B cell (primary cell): ENCODE measurements at places on chromosomes 5 and 9. TPM values are rescaled to one million over a fixed set of nuclear protein-coding genes. Genes with fewer than 3 reads are reported as not detected.
A peak's percentile ranks its signal among the peaks of the same experiment; 100 is the strongest.

Gene NMUR2
- not detected in 2 replicates for total RNA-seq

Gene SARDH
- 0.07 and 0.32 TPM in 2 replicates for total RNA-seq

Gene NUTM2G
- not detected in 2 replicates for total RNA-seq

Gene CNTNAP3
- 0.58 and 0.94 TPM in 2 replicates for total RNA-seq

Gene PLCXD3
- not detected in 2 replicates for total RNA-seq

Gene ITK
- total RNA-seq, result 1.1 and 1.6 TPM in 2 replicates

Gene CYLC2
- total RNA-seq, result not detected in 2 replicates

Gene FAM81B
- total RNA-seq, result not detected in 2 replicates

DNA sequence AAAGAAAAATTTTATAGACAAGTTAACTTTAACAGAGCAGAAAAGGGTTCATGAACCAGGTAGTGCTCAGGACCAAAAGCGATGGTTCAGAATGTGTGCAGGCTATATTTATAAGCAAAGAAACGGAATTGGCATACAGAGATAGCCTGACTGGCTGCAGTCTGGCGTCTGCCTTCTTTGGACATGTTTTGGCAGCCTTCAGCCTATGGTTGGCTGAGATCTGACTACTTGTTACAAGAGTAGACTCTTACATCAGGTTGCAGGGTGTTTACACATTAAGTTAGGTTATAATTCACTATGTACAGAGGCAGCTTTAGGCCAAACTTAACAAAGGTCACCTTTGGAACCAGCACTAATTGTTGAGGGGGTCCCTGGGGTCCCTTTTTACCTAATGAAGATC lies 7.0 kb downstream of the NOP16 start:
- H3K4me3 ChIP-seq, result no peak overlapping the region
- H3K27me3 ChIP-seq, result no peaks in the 10 kb centered on the region
- H3K4me1 ChIP-seq, result peaks cover 8% of the 10 kb centered on the region
- no peak overlapping the region for H3K27ac ChIP-seq
- H3K36me3 ChIP-seq, result peaks cover 5% of the 10 kb centered on the region
- DNase-seq, result no peak

DNA sequence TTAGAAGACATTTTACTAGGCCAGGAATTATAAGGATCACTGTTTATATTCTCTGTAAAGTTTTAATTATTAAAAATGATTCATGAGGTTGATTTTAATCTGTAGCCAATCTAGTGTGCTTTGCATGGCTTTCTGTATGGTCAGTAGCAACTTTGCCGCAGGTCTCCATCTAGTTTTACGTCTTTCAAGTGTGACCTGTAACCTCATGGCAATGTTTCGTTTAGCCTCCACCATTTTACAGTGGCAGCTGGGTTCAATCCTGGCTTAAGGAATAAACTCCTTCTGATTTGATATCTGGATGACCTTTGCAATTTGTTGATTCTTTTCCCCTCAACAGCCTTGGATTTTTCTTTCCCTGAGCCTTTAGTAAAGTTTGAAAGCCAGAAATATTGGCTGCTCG lies 434.5 kb upstream of the CDH9 start:
- no peaks in the 10 kb centered on the region for H3K4me1 ChIP-seq
- no peaks in the 10 kb centered on the region for H3K27me3 ChIP-seq
- no peak overlapping the region for H3K27ac ChIP-seq

DNA sequence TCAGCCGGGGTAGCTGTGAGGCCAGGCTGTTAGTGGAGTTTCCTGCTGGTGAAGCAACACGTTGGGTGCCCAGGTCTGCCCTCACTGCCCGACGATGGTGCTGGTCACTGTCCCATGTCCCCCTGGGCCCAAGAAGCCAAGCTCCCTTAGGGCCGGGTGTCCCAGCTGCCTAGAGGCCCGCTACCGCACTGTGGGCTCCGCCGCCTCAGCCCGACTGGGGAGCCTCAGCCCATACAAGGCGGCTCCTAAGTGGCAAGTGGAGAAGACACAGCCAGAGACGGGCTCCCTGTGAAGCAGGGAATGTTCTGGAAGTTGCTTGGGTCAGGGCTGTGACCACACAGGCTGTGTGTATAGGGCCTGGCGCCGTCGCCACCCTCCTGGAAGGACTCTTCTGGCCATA lies 96.9 kb downstream of the RXRA start:
- DNase-seq, result no peak
- no peaks in the 10 kb centered on the region for H3K27me3 ChIP-seq
- H3K4me3 ChIP-seq, result no peak overlapping the region
- no peaks in the 10 kb centered on the region for H3K4me1 ChIP-seq

- H3K4me3 ChIP-seq, result peak overlapping the region; percentile 39
- no peaks in the 10 kb centered on the region for H3K27me3 ChIP-seq
- no peaks in the 10 kb centered on the region for H3K36me3 ChIP-seq
- H3K4me1 ChIP-seq, result peaks cover 38% of the 10 kb centered on the region
- no peak for DNase-seq
Measured at GRCh38 chr9:127801955-127802575, 617 bp upstream of the FPGS start.

DNA sequence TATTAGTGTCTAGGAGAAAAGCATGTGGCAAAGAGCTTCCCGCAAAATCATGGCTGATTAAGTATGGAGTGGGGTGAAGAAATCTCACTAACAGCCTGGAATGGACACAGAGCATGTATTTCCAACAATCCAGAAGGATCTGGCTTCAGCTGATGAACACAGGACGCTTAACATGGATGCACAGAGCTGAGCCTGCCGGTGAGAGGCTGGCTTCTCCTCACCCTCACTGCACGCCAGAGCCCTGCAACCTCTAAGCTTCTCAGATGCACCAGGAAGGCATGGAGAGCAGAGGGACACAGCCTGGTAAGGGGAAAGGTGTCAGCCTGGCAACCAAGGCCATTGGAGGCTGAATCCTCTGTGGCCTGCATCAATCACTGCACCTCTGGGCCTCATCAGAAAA lies 298.5 kb downstream of the TRIM32 start:
- H3K27me3 ChIP-seq, result no peaks in the 10 kb centered on the region
- H3K27ac ChIP-seq, result no peak overlapping the region
- no peaks in the 10 kb centered on the region for H3K36me3 ChIP-seq
- no peak for DNase-seq
- H3K4me1 ChIP-seq, result no peaks in the 10 kb centered on the region

DNA sequence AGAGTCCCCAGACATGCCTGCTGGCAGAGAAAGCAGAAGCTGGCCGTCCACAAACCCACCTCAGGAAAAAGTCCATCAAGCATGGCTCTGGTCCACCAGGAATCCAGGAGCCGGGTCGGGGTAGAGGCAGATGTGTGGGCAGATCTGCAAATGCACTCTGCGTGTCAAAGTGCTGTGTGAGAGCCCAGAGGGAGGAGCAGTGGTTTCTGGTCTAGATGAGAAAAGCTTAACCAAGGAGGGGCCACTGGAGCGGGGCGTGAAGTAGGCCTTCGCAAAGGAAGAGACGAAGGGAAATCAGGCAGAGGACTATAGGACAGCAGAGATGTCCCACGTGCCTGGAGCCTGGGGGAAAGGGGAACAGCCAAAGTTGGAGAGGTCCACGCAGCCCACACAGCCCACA lies 40.0 kb downstream of the TTLL11 start:
- no peaks in the 10 kb centered on the region for H3K4me1 ChIP-seq
- H3K36me3 ChIP-seq, result no peaks in the 10 kb centered on the region
- H3K27ac ChIP-seq, result no peak overlapping the region
- DNase-seq, result no peak

- H3K36me3 ChIP-seq, result no peaks in the 10 kb centered on the region
- DNase-seq, result no peak
- no peaks in the 10 kb centered on the region for H3K27me3 ChIP-seq
- H3K27ac ChIP-seq, result no peak overlapping the region
- H3K4me1 ChIP-seq, result no peaks in the 10 kb centered on the region
- no peak overlapping the region for H3K4me3 ChIP-seq
Measured at GRCh38 chr9:2634153-2634552, 12.6 kb downstream of the VLDLR start.

DNA sequence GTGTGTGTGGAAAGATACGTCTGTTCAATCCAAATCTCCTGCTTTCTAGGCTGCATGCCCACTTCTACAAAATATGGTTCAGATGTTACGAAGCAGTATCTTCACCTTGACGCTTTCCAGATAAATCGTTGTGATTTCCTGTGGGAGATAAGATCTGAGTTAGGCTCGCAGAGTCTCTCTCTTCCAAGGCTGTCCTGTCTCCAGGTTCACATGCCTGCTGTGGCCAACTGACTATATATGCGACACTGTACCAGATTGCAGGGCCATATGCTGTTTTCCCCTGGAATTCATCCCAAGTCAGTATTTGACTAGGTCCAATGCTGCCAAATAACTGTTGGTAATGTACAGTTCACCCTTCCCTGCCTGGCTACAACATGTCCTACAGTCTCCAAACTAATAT lies 47.9 kb downstream of the TMEM252 start:
- H3K36me3 ChIP-seq, result no peaks in the 10 kb centered on the region
- H3K27ac ChIP-seq, result no peak overlapping the region
- no peak for DNase-seq

- no peaks in the 10 kb centered on the region for H3K4me1 ChIP-seq
- H3K36me3 ChIP-seq, result no peaks in the 10 kb centered on the region
- no peak overlapping the region for H3K27ac ChIP-seq
- H3K27me3 ChIP-seq, result no peaks in the 10 kb centered on the region
Measured at GRCh38 chr5:79809743-79810142, 120.1 kb downstream of the CMYA5 start.

- DNase-seq, result no peak
- H3K4me3 ChIP-seq, result no peak overlapping the region
- H3K36me3 ChIP-seq, result no peaks in the 10 kb centered on the region
- no peaks in the 10 kb centered on the region for H3K27me3 ChIP-seq
Measured at GRCh38 chr9:81984928-81985327, 3.6 kb upstream of the SPATA31D1 start.

DNA sequence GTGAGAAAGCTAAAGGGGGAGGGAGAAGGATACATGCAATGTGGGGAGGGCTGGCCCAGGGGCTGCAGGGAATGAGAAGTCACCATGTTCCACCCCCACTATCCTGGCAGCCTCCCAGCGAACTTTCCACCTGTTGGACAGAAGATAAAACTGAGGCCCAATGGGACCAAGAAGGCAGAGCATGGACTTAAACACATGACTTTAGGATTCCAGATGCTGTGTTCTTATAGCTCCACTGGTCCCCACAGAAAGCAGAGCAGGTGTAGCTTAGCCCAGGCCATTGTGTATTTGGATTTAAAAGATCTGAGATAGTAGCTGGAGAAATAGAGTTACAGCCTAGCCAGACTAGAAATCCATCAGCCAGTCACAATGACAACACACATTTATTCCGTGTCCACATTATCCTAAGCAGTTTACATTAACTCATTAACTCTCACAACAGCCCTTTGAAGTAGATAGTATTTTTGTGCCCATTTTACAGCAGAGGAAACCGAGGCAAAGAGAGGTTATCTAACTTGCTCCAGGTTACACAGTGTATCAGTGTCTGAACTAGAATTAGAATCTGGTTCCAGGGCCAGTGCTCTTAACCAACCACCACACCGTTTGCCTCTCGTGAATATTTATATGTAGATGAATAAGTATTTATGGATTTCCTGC lies 121.0 kb downstream of the RGS3 start:
- peaks cover 39% of the 10 kb centered on the region for H3K4me1 ChIP-seq
- peaks cover 2% of the 10 kb centered on the region for H3K36me3 ChIP-seq
- DNase-seq, result no peak

- H3K4me3 ChIP-seq, result no peak overlapping the region
- no peak overlapping the region for H3K27ac ChIP-seq
- peaks cover 4% of the 10 kb centered on the region for H3K4me1 ChIP-seq
- H3K27me3 ChIP-seq, result peaks cover 43% of the 10 kb centered on the region
- no peak for DNase-seq
Measured at GRCh38 chr9:23824830-23825591, 1.0 kb downstream of the ELAVL2 start.

- H3K4me3 ChIP-seq, result no peak overlapping the region
- no peaks in the 10 kb centered on the region for H3K27me3 ChIP-seq
- no peaks in the 10 kb centered on the region for H3K36me3 ChIP-seq
- no peak for DNase-seq
- peaks cover 37% of the 10 kb centered on the region for H3K4me1 ChIP-seq
Measured at GRCh38 chr9:134410071-134410834, 84.0 kb downstream of the RXRA start.

DNA sequence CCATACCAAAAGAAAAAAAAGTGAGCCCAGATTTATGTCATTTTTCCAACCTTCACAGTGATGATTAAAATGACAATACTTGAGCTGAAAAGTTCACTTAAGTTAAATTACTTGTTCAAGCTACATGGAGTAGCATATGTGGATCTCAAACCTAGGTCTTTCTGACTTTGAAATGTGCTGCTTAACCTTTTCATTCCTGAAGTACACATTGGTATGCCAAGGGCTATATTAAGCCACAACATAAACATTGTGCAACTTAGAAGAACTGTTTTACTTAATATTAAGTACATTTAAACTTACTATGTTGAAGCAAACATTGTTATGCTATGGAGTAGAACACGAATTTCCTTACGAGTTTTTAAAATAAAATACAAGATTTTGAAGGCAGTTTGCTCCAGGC lies 105.0 kb downstream of the GIN1 start:
- no peaks in the 10 kb centered on the region for H3K36me3 ChIP-seq
- no peak overlapping the region for H3K4me3 ChIP-seq
- H3K4me1 ChIP-seq, result no peaks in the 10 kb centered on the region
- DNase-seq, result no peak
- no peaks in the 10 kb centered on the region for H3K27me3 ChIP-seq
- H3K27ac ChIP-seq, result no peak overlapping the region

DNA sequence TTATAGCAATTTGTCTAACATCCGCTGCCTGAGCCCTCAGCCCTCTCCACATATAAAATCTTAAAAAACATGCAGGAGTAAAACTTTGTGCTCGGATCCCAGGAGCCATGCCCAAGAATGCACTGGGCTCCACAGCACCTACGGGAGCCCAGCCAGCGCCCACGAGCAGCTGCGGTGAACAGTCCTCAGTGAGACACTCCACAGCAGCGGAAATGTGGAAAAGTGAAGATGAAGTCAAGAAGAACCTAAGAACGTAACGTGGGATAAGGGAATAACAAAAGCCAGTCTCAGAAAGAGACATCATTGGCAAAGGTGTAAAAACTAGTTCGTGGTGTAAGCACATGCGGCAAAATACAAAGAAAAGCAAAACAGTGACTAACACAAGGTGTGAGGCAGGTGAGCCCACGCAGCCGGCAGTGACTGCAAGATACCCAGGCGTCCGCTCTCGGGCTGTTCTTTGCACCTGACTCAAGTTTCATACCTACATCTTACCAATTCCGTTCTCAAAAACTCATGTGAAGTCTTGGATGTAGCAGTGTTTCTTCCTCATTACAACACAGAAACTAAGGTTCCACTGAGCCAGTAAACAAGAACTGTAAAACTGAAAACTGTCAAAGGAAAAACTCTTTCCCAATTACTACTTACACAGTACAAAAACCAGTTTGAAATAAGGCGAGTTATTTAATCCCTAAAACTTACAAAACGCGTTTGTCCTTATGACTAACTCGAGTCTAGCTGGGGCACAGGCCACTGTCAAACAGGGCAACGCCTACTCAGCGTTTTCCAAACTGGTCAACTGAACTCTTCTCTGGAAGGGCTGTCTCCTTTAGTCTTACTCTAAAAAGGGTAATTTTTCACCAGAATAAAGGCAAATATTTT lies 1.7 kb downstream of the CAMSAP1 start:
- H3K27ac ChIP-seq, result no peak overlapping the region
- no peaks in the 10 kb centered on the region for H3K27me3 ChIP-seq
- no peak for DNase-seq
- H3K36me3 ChIP-seq, result no peaks in the 10 kb centered on the region
- H3K4me1 ChIP-seq, result peaks cover 20% of the 10 kb centered on the region

GRCh38 chr5:158166424-158166823 lies 307.5 kb upstream of the CLINT1 start:
- peaks cover 18% of the 10 kb centered on the region for H3K4me1 ChIP-seq
- no peaks in the 10 kb centered on the region for H3K27me3 ChIP-seq
- DNase-seq, result no peak
- no peaks in the 10 kb centered on the region for H3K36me3 ChIP-seq
- H3K4me3 ChIP-seq, result no peak overlapping the region

GRCh38 chr9:133977421-133978201 lies 14.5 kb downstream of the VAV2 start:
- H3K4me3 ChIP-seq, result no peak overlapping the region
- peaks cover 3% of the 10 kb centered on the region for H3K36me3 ChIP-seq
- DNase-seq, result no peak
- peaks cover 72% of the 10 kb centered on the region for H3K4me1 ChIP-seq
